ENCODE measurements at places on chromosomes 2 and 18. TPM values are rescaled to one million over a fixed set of nuclear protein-coding genes. Genes with fewer than 3 reads are reported as not detected.

- no peak for DNase-seq
Observed at GRCh38 chr18:9289698-9290097, 44.9 kb upstream of the TWSG1 start.

GRCh38 chr18:2823202-2823601, 23.6 kb upstream of the EMILIN2 start:
- DNase-seq, result no peak

- DNase-seq, result no peak
Observed at GRCh38 chr2:157181234-157181633, 76.3 kb upstream of the GALNT5 start.

ZAP70 gene
- polyA plus RNA-seq, result 1.3 TPM

- no peak for DNase-seq
Observed at GRCh38 chr2:25339791-25340180, 1.9 kb downstream of the DNMT3A start.

GRCh38 chr18:23260926-23261590, 125.8 kb downstream of the CABLES1 start:
- DNase-seq, result no peak

- DNase-seq, result no peak
Observed at GRCh38 chr2:45330108-45330507, 281.0 kb downstream of the SRBD1 start.

MAIP1 gene
- 40.2 TPM for polyA plus RNA-seq

Data from liver (tissue), 10 donors.